ENCODE measurements at places on chromosomes 6 and 20. TPM values are rescaled to one million over a fixed set of nuclear protein-coding genes. Genes with fewer than 3 reads are reported as not detected.

TAF11 gene
- 26.4 TPM for total RNA-seq

NFKBIL1 gene
- 16.3 TPM for total RNA-seq

C2 gene
- total RNA-seq: not detected

MYH7B gene
- under 0.01 TPM for total RNA-seq

NDUFAF4 gene
- 31.7 TPM for total RNA-seq

EPB41L1 gene
- 11.7 TPM for total RNA-seq

GRM1 gene
- total RNA-seq: 0.65 TPM

BMP6 gene
- 0.46 TPM for total RNA-seq

MACROD2 gene
- not detected for total RNA-seq

KIAA1755 gene
- total RNA-seq: not detected

DSTN gene
- 372 TPM for total RNA-seq

STMN3 gene
- total RNA-seq: 5.6 TPM

WFDC13 gene
- not detected for total RNA-seq

LPA gene
- not detected for total RNA-seq

CLVS2 gene
- total RNA-seq: 0.14 TPM

CST7 gene
- not detected for total RNA-seq

TFAP2B gene
- total RNA-seq: not detected

GRIK2 gene
- total RNA-seq: 0.07 TPM

SAMD3 gene
- total RNA-seq: not detected

BEND3 gene
- total RNA-seq: 3.2 TPM

OR2B6 gene
- total RNA-seq: not detected

CST4 gene
- total RNA-seq: not detected

PDE10A gene
- total RNA-seq: 0.05 TPM

THBS2 gene
- total RNA-seq: 3.3 TPM

GMEB2 gene
- total RNA-seq: 7.5 TPM

NOX3 gene
- total RNA-seq: not detected

MOXD1 gene
- total RNA-seq: 0.88 TPM

TXNDC5 gene
- 173 TPM for total RNA-seq

FLOT1 gene
- total RNA-seq: 36.5 TPM

KCNQ5 gene
- total RNA-seq: 1.5 TPM

MYCT1 gene
- not detected for total RNA-seq
